ENCODE measurements at places on chromosomes 6 and 20. TPM values are rescaled to one million over a fixed set of nuclear protein-coding genes. Genes with fewer than 3 reads are reported as not detected.

DNA sequence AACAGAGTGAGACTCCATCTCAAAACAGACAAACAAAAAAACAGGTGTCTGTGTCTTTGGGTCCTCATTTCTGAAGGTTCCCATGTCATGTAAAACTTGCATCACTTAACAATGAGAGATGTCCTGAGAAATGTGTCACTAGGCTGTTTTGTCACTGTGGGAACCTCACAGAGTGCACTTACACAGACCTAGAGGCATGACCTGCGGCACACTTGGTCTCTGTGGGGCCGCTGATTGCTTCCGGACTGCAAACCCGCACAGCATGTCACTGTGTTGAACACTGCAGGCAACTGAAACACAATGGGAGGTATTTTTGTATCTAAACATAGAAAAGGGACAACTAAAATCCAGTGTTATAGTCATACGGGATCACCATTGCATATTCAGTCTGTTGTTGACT, 42.3 kb upstream of the TMEM181 start:
- no peak for DNase-seq
- H3K36me3 ChIP-seq: no peaks in the 10 kb centered on the region
- peaks cover 7% of the 10 kb centered on the region for H3K27me3 ChIP-seq
- H3K4me1 ChIP-seq: peaks cover 22% of the 10 kb centered on the region

- H3K36me3 ChIP-seq: no peaks in the 10 kb centered on the region
- no peak overlapping the region for H3K27ac ChIP-seq
- no peaks in the 10 kb centered on the region for H3K27me3 ChIP-seq
- DNase-seq: no peak
Observed at GRCh38 chr6:114997813-114998292, 655.0 kb upstream of the HS3ST5 start.

Gene AKAP12
- polyA plus RNA-seq: not detected

DNA sequence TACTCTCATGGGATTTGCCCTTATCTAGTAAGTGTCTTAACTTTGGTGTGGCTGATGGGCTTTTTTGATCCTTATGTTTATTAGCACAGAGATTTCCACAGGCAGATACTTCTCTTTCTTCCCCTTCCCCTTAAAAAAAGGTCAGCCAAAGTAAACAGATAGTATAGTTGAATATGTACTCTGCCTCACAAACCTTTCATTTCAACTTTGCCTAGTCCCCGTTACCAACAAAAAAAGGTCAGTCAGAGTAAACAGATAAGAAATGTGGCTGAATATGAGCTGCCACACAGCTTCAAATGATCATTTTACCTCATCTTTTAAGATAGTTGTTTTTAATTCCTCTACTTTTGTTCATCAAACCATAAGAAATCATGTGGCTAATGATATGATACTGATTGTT, 34.1 kb upstream of the SLC35D3 start:
- no peak for DNase-seq
- H3K4me1 ChIP-seq: no peaks in the 10 kb centered on the region
- H3K36me3 ChIP-seq: peaks cover under 1% of the 10 kb centered on the region
- no peak overlapping the region for H3K4me3 ChIP-seq
- no peaks in the 10 kb centered on the region for H3K27me3 ChIP-seq

Gene EPHA7
- polyA plus RNA-seq: not detected

Data from CD4-positive, CD25-positive, alpha-beta regulatory T cell (primary cell).